ENCODE measurements at places on chromosomes 5 and 9.

- ATAC-seq: no peak
Observed at GRCh38 chr5:111703662-111704061, 53.3 kb downstream of the NREP start.

- no peak for ATAC-seq
Observed at GRCh38 chr5:96489532-96489931, 56.5 kb upstream of the PCSK1 start.

DNA sequence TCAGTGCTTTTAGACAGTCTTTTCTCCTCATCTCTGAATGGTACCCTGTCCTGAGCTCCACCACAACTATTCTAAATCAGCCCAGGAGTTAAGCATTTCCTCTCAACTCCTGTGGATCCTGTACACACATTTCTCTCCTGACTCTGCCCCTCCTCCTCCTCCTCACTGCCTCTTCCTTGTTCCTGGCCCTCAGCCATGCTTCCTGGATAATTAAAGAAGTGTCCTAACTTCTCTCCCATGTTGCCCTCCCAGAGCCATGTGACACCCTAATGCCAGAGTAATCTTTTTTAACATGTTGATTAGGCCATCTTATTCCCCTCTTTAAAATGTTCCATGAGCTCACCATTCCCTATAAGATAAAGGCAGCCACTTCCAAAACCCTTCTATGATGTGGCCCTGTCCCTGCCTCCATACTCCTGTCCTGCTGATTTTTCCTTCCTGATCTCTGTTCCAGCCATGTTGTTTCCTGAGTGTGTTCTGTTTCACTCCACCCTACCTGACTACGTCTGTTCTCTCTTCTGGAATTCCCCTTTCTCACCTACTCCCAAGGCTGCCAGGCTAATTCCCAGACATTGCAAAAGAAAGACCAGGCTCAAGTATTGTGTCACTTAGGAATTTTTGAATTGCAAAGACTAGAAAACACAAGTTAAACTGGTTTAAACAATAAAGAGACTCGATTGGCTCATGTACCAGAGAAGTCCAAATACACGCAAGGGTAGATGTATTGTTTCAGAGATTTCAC, 295.2 kb downstream of the MAST4 start:
- ATAC-seq: no peak

DNA sequence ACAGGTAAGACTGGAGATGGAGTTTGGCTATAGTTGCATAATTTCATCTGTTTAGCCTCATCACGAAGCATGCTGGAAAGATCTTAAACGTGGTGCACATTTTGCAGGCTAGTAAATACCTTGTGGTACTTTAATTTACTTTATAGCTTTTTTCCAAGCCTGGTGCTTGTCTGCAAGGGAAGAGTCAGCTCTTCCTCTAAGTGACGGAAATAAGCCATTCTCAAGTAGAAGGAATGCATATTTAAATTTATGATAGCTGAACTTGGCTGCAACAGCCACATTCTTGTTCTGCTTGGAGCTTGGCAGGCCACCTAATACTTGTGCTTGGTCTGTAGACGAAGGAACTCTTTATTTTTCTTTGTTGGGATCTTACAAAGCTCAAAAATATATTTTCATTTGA, 188.0 kb upstream of the PIK3R1 start:
- ATAC-seq: no peak

DNA sequence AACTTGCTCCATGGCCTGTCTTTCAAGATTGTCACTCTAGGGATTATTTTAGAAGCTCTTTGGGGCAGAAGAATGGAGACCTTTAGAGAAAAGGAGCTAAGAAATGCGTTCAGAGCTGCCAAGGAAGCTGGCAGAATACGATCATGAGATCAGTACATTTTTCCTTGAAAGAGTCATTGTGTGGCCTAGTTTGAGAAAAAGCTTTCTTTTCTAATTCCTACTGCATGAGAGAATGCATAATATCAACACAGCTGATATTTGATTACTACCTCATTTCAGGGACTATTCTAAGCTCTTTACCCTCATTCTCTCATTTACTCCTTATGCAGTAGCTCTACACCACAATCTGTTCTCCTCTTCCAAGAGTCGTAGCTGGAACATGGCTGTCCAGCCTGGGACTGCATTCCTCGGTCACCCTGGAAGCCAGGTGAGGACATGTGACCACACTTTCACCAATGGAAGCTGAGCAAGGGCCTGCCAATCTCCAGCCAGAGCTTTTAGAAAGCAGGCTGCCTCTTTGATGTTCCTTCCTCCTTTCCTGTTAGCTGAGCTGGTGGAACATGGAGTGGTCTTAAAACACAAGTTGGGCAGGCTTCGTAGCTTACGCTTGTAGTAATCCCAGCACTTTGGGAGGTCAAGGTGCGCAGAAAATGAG, 99.3 kb upstream of the LHFPL2 start:
- ATAC-seq: no peak

DNA sequence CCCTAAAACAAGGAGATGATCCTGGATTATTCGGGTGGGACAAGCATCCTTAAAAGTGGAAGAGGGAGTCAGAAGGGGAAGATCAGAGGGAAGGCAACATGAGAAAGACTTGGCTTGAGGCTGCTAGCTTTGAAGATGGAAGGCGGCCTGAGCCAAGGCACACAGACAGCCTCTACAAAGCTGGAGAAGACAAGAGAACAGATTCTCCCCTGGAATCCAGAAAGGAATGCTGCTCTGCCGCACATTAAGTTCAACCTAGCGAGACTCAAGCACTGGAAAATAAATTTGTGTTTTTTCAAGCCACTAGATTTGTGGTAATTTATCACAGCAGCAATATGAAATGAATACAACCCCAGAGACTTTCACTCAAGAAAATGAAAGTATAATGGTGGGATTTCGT, 17.9 kb downstream of the SLC36A3 start:
- ATAC-seq: no peak

DNA sequence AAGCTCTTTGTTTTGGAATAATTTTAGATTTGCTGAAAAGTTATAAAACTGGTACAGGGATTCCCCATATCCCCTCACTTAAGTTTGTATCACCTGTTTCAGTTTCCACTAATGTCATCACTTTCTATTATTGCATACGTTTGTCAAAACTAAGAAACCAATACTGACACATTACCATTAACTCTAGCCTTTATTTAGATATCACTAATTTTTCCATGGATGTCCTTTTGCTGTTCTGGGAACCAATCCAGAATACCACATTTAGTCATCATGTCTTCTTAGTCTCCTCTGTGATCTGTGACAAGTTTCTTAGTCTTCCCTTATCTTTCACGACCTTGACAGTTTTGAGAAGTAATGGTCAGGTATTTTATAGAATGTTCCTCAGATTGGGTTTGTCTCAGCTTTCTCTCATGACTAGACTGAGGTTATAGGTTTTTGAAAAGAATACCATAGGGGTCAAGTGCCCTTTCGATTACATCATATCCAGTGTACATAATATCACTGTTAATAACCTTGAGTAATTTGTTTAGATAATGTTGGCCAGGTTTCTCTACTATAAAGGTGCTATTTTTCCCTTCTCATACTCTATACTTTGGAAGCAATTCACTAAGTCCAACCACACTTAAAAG, 51.9 kb upstream of the NMUR2 start:
- no peak for ATAC-seq

DNA sequence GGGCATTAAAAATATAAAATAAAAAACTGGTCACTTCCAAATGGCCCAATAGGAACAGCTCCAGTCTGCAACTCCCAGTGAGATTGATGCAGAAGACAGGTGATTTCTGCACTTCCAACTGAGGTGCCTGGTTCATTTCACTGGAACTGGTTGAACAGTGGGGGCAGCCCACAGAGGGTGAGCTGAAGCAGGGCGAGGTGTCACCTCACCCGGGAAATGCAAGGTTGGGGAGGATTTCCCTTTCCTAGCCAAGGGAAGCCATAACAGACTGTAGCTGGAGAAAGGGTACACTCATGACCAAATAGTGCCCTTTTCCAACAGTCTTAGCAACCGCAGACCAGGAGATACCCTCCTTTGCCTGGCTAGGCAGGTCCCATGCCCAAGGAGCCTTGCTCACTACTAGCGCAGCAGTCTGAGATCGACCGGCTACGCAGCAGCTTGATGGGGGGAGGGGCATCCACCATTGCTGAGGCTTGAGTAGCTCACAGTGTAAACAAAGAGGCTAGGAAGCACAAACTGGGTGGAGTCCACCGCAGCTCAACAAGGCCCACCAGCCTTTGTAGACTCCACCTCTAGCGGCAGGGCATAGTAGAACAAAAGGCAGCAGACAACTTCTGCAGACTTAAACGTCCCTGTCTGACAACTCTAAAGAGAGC, 12.7 kb downstream of the RLN1 start:
- no peak for ATAC-seq

- no peak for ATAC-seq
Observed at GRCh38 chr5:133354323-133355185, 257.8 kb downstream of the FSTL4 start.

- ATAC-seq: no peak
Observed at GRCh38 chr5:54736003-54736797, 218.6 kb downstream of the SNX18 start.

- ATAC-seq: no peak
Observed at GRCh38 chr5:133285583-133286021, 233.8 kb downstream of the HSPA4 start.

DNA sequence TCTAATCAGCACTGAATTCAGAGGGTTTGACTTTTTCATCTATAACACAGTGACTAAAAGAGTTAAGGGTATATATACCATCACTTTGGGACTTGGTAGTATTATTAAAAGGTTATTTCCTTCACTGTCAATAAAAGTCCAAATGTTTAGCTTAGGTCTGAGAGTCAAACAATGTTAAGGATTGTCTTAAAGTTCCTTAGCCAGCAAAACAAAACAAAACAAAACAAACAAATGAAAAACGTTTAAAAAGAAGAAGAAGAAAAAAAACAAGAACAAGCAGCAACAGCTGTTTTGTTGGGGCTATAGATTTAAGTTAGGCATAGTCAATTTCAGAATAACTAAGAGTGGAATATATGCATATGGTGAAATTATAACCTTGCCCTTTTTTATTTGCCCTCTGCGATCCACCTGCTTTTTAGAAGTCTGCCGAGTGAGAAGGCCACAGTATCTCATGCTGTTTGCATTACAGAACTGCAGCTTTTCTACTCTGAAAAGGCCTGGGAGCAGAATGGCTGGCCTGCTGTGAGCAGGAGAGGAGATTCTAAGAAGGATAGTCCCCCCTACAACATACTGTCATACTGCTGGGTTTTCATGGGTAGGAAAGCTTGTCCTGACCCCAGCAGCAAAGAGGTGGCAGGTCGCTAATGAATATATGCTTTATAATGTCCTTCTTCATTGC, 141.7 kb downstream of the NTRK2 start:
- no peak for ATAC-seq

Data from activated CD4-positive, CD25-positive, alpha-beta regulatory T cell treated with anti-CD3 and anti-CD28 coated beads, Interleukin-2, amount 50 U/mL, for 24 hours (primary cell).